Tibial nerve (tissue), 4 donors: ENCODE measurements at places on chromosomes 5 and 9. TPM values are rescaled to one million over a fixed set of nuclear protein-coding genes. Genes with fewer than 3 reads are reported as not detected.

GRCh38 chr9:84190411-84190810 is 150.1 kb downstream of the SLC28A3 start:
- no peak for DNase-seq

- DNase-seq: no peak
Measured at GRCh38 chr5:135246923-135247795, 151.9 kb downstream of the MACROH2A1 start.

- DNase-seq: no peak
Measured at GRCh38 chr9:73050887-73051550, 98.2 kb upstream of the ALDH1A1 start.

- no peak for DNase-seq
Measured at GRCh38 chr5:145462525-145462924, 372.6 kb downstream of the PRELID2 start.

DNA sequence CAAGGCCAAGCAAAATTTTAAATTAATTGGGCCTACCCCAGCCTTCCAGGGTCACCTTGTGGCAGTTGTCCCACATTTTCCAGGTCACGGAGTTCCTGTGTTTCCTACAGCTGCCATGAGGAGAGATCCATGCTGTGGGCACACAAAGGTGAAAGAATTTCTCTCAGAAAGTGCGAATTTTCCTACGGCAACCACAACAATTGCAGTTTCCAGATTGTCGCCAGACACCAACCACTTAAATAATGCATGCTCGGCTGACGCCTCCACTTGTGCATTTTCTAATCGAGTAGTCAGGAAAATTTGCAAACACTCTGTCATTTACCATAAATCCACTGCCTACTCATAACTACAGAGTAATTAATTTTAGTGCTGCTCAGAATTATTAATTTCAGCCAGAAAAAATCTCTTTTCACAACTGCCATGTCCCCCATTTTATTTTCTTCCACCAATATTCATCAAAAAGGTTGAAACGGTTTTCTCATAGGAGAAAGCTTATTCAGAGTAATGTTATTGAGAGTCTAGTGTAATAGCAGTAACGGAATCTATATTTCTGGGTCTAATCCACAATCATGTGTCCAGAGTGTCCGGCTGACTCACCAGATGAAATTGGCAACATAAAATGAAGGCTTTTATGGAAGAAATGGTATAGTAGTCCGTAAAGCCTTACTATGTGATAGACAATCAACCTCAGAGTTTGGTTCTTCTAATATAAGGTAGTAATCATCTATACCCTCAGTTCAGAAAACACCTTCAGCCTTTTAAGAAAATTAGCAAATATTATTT is 389.8 kb downstream of the NR2F1-AS1 start:
- no peak for DNase-seq

- no peak for DNase-seq
Measured at GRCh38 chr5:56039985-56040384, 45.2 kb upstream of the IL6ST start.

- peak; percentile 57 for DNase-seq
Measured at GRCh38 chr5:150589862-150590601, 50.4 kb upstream of the SYNPO start.

GRCh38 chr5:38639377-38640358 is 83.2 kb upstream of the LIFR start:
- DNase-seq: no peak

DNA sequence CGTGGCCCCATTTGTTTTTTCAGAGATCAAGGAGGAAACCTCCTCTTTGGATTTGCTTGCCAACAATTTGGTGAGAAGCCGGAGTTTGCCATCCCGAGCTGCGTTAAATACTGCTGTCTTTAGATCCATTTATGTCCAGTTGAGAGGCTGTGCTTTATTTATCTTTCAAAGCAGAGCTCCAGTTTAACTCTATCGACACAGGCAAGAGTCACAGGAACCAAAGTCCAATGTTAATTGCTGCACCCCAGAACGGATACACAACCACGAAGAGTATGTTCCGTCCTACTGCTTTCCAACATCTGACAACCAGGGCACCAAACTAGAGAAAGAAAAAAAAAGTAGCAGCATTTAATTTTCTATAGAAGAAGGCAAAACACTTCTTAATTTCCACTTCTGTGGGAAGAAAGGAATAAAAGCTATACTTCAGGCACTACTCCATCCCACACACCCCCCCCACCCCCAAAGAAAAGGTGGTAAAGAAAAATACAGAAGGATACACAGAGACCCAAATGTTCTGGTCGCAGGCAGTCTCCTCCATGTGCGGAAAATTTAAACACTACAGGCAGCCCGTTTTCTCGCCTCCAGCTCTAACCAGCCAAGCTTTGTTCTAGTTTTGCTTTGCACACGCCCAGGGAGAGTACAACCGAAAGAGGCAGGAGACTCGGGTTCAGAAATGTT is 1.1 kb downstream of the FEM1C start:
- no peak for DNase-seq

GRCh38 chr9:7313389-7313788 is 486.2 kb downstream of the DMAC1 start:
- no peak for DNase-seq

DNA sequence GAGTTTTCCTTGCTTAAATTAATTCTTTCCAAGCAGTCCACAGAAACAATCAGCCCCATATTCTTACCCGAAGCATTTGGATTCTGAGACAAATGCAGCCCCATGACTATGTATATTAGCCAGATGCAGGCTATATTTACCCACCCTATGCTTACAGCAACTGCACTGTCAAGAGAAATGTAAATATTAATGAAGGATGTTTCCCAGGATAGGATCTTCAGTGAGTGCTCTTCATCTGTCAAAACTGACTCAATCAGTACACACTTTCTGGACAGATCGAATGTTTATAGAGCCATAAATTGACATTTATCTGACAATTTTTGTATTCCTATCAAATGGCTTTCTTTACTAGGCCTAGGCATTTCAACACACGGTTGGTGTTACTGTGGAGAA is 725.3 kb upstream of the SEMA6A start:
- no peak for DNase-seq

- DNase-seq: no peak
Measured at GRCh38 chr5:118808441-118808840, 179.9 kb downstream of the DTWD2 start.

GRCh38 chr5:141800617-141801016 is 77.6 kb downstream of the PCDH1 start:
- no peak for DNase-seq

- DNase-seq: no peak
Measured at GRCh38 chr5:143168171-143168741, 235.2 kb downstream of the NR3C1 start.

- DNase-seq: no peak
Measured at GRCh38 chr5:91977579-91977978, 594.5 kb upstream of the ARRDC3 start.

GRCh38 chr5:83927140-83927733 is 206.6 kb upstream of the HAPLN1 start:
- DNase-seq: peak; percentile 45

DNA sequence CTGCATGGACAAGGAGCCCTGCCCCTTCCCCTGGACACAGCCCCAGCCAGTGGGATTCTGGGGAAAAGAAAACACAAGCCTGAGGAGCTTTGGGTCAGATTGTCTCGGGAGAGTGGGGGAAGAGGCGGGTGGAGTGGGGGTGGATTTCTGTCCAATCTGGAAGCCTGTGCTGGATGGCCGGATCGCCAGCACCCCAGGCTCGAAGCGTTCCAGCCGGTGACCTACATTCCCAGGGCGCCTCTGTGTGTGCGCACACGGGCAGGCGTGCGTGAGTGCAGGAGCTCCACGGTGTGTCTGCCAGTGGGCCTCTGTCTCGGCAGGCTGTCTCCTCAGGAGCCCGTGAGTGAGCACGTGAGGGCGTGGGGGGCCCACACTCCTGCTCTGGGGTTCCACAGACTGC is 74.3 kb upstream of the DAB2IP start:
- no peak for DNase-seq

DNA sequence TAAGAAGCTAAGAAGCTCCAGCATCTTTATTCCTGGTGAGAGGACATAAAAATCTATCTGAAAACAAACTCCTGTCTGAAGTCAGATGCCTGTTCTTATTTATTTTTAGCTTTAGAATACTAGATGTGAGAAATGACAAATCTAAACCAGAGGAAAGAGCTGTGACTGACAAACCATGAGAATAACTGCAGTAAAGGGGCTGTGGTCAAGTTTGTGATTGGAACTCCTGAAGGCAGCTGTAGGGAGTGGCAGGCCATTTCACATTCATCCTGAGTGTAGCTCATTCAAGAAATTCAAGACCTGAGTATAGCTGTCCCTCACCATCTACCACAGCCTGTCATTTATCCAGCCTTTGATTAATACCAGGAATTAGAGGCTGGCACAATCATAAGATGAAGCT is 718.8 kb downstream of the BRINP1 start:
- no peak for DNase-seq

DNA sequence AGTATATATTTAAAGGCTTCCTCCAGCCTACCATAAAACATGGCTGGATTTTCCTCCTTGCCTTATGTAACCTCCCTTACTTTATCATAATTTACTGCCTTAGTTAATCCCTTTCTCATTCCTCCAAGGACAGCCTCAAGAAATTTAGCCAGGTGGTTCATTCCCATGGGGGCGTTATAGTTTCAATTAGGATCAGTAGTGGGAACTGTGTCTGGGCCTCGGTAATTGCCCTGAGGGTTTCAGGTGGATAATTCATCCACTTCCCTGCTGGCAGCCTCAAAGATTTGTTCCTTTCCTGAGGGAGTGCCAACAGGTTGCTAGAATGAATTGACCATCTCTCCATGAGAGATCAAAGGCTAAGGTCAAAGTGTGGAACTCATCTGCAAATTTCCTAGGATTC is 4.3 kb upstream of the GM2A start:
- DNase-seq: no peak

DNA sequence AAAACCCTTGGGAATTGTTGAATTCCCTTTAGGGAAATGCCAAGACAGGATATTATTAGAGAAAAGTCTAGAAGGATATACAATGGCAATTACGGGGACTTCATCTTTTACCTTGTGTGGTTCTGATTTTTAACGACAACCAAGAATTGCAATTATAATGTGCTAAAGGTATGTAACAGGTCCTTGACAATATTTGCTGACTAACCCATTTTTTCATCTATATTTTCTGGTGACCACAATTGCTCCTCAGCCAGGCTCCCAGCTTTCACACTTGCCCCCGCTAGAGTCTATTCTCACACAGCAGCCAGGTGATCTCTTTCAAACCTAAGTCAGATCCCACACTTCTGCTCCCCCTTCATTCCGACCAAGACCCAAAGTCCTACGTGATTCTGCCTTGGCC is 34.3 kb downstream of the BARHL1 start:
- DNase-seq: no peak

DNA sequence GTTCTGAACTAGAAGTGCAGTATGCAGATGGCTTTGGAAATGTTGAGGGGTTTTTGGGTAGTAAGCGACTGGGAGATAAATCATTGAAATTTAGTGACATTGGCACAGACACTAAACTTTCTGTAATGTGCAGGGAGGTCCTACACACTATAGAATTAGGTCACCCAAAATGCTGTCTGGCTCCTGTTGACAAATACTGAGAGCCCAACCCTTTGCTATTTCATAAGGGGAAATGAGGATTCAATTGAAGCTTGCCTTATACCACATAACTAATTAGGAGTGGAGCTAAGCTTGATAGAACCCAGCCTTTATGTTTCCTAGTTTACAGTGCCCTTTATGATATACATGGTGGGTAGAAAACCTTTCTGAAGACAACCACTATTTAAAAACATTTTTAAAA is 22.6 kb downstream of the HMGXB3 start:
- no peak for DNase-seq

DNA sequence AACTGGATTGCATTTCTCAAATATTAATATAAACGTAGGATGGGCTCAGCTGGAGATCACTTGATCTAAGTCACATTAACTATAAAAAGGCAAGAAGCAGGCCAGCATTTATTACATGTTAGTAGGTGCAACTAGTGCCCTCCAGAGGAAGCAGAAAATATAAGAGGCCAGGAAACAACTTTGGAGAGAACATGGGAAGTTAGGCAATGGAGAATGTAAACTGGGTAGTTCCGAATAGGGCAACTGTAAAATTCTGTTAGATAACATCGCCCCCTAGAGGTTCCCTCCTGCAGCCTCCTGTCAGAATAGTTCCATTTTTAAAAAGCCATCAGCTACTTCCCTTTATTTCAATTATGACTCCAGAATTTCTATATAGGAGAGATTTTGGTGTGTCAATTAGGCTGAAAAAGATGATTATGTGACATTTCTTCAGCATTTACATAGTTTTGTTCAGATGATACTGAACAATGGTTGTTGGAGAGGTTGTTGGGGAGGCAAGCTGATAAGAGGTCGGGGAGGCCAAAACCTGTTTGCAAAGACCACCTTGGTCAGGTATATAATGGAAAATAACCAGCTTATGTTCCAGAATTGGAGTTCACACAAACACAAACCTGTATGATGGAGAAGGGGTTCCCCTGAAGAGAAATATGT is 22.4 kb downstream of the CCL28 start:
- DNase-seq: peak; percentile 70

- DNase-seq: no peak
Measured at GRCh38 chr5:59065554-59065953, 482.7 kb downstream of the RAB3C start.

GRCh38 chr5:113325054-113325453 is 109.7 kb downstream of the TSSK1B start:
- DNase-seq: no peak

- no peak for DNase-seq
Measured at GRCh38 chr9:109912726-109913460, 132.9 kb downstream of the PALM2AKAP2 start.

GRCh38 chr5:67085616-67086015 is 111.0 kb downstream of the CD180 start:
- DNase-seq: no peak

- no peak for DNase-seq
Measured at GRCh38 chr5:170523142-170523551, 19.3 kb downstream of the KCNIP1 start.

The PCDHB10 gene
- total RNA-seq: 10.4 TPM

The RNF224 gene
- not detected for total RNA-seq

The HEMGN gene
- not detected for total RNA-seq

The TNC gene
- 59.2 TPM for total RNA-seq

The GRXCR2 gene
- not detected for total RNA-seq

The SLC27A6 gene
- 29.2 TPM for total RNA-seq

The CDC20B gene
- total RNA-seq: not detected

The CDX1 gene
- not detected for total RNA-seq

The ANP32B gene
- 59.4 TPM for total RNA-seq

The SLIT3 gene
- total RNA-seq: 16.6 TPM

The IFNB1 gene
- total RNA-seq: not detected

The CXCL14 gene
- 171 TPM for total RNA-seq

The IL9 gene
- not detected for total RNA-seq

The PRRX2 gene
- 9.6 TPM for total RNA-seq

The GRM6 gene
- not detected for total RNA-seq

The SMIM32 gene
- total RNA-seq: not detected

The PRR7 gene
- 5.1 TPM for total RNA-seq

The TEK gene
- total RNA-seq: 9.8 TPM
